ENCODE measurements at places on chromosomes 6 and 20. TPM values are rescaled to one million over a fixed set of nuclear protein-coding genes. Genes with fewer than 3 reads are reported as not detected.

The ZNF337 gene
- 51.7 TPM for polyA plus RNA-seq

The JAG1 gene
- 66.3 TPM for polyA plus RNA-seq

DNA sequence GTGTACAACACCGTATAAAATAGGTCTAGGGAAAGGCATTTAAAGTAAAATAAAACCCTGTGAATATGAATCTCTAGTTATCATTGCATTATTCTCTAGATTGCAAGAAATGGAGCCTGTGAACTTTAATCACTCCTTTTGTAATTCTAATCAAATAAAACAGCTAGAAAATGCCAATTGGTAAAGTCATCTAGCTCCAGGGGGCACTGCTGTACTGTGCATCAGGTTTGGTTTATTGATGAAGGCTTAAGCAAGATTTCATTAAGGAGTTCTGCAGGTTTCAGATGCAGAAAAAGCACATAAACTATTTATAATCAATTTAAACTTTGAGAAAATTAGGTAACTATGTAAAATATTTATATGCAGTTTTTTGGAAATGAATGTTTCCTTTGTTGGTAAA lies 645.0 kb downstream of the PHF3 start:
- no peaks in the 10 kb centered on the region for H3K36me3 ChIP-seq
- no peaks in the 10 kb centered on the region for H3K27me3 ChIP-seq
- no peaks in the 10 kb centered on the region for H3K4me1 ChIP-seq
- no peak overlapping the region for H3K4me3 ChIP-seq
- H3K27ac ChIP-seq = no peak overlapping the region

GRCh38 chr20:50194831-50195523 lies 4.3 kb downstream of the CEBPB start:
- no peaks in the 10 kb centered on the region for H3K27me3 ChIP-seq
- DNase-seq = no peak
- H3K4me1 ChIP-seq = peaks cover 52% of the 10 kb centered on the region
- peak overlapping the region; percentile 72 for H3K4me3 ChIP-seq
- peaks cover 37% of the 10 kb centered on the region for H3K36me3 ChIP-seq

DNA sequence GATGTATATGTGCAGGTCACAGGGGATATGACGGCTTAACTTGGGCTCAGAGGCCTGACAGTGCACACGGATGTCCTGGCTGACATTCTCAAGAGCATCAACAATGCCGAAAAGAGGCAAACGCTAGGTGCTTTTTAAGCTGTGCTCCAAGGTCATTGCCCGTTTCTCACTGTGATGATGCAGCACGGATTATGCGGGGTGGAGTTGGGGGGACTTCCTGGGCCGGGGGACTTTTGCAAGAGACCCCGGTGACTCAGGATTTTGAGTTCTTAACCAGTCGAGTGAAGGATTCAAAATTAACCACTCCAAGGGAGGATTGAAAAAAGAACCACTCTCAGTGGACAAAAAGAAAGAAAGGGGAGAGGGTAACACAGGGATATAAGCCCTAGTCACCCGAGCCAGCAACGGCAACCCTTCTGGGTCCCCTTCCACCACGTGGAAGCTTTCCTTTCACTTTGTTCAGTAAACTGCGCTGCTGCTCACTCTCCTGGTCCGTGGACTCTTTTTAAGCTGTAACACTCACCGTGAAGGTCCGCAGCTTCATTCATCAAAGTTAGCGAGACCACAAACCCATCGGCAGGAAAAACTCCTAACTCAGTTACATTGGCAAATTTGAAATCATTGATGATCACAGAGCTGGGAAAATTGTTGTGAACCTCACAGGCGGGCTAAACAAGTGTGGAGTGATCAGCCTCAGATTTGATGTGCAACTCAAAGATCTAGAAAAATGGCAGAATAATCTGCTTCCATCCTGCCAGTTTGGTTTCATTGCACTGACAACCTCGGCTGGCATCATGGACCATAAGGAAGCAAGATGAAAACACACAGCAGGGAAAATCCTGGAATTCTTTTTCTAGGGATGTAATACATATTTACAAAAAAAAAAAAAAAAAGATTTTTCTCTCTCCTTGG lies 199.3 kb downstream of the ARID1B start:
- no peaks in the 10 kb centered on the region for H3K36me3 ChIP-seq
- peak overlapping the region; percentile 14 for H3K4me3 ChIP-seq
- no peak for DNase-seq
- H3K27me3 ChIP-seq = no peaks in the 10 kb centered on the region
- no peak overlapping the region for H3K27ac ChIP-seq

DNA sequence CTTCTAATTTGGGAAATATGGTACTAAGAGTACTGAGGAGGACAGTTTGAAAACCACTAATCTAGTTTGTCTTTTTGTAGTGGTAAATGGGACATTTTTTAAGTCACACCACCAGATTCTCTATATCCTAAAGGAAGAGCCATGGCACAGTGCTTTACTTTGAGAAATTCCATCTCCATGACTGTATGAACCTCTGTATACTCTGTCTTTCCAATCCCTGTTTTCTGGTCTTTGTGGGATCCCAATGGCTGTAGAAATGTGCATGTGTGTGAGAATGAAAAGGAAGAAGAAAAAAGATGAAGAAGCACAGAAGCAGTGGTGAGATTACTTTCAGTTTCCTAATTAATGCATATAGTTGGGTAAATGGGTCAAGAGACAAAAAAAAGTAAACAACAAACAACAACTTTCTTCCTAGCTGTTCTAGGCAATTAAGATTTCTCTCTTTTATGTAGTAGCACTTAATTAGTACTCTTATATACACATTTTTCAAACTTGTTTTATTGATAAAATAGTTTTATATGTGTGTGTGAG lies 141.2 kb upstream of the HCRTR2 start:
- DNase-seq = no peak
- no peaks in the 10 kb centered on the region for H3K27me3 ChIP-seq
- no peak overlapping the region for H3K4me3 ChIP-seq
- H3K27ac ChIP-seq = no peak overlapping the region

DNA sequence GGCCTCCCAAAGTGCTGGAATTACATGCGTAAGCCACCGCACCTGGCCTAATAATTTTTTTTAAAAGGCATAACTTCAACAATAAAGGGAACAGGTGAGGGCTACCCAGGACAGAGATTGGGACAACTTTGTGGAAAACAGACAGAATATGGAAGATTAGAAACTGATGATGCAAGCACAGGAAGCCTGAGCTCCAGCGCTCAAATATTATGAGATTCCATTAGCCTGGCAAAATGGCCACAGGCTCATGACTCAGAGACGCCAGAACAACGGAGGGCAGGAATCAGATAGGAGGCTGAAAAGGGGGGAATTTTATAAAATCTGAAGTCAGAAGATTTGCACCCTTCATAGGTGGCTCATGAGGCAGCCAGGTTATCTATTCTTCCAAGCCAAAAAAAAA lies 103.1 kb upstream of the MRPS10 start:
- H3K4me1 ChIP-seq = peaks cover 29% of the 10 kb centered on the region
- no peak overlapping the region for H3K4me3 ChIP-seq
- no peak for DNase-seq
- no peaks in the 10 kb centered on the region for H3K36me3 ChIP-seq
- no peaks in the 10 kb centered on the region for H3K27me3 ChIP-seq

DNA sequence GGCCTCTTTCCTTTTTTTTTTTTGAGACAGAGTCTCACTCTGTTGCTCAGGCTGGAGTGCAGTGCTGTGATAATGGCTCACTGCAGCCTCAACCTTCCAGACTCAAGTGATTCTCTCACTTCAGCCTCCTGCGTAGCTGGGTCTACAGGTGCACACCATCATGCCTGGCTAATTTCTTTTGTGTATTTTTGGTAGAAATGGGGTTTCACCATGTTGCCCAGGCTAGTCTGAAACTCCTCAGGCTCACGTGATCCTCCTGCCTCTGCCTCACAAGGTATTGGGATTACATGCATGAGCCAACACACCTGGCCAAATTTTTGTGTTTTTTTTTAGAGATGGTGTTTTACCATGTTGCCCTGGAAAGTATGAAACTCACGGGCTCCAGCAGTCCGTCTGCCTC lies 29.3 kb downstream of the SRC start:
- DNase-seq = no peak
- H3K4me1 ChIP-seq = peaks cover 31% of the 10 kb centered on the region
- no peak overlapping the region for H3K27ac ChIP-seq
- H3K4me3 ChIP-seq = no peak overlapping the region
- H3K36me3 ChIP-seq = no peaks in the 10 kb centered on the region

DNA sequence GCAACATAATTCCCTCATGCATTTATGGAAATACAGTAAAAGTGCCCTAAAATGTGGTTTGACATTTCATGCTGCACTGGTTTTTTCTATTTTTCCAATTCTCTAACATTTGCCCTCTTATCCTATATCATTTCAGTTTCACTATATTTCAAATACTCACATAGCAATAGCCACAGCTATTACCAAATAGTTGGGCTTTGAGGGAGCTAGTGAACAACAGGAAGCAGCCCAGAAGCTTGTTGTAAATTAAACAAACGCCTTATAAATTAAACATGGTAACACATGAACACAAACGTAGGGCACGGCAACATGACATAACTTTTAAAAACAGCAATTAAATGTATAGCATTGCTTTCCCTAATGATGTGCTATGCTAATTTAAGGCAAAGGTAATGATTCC lies 469.0 kb downstream of the CDC5L start:
- no peaks in the 10 kb centered on the region for H3K4me1 ChIP-seq
- no peaks in the 10 kb centered on the region for H3K27me3 ChIP-seq
- no peak overlapping the region for H3K4me3 ChIP-seq
- DNase-seq = peak; percentile 23

All from left lung (tissue), 14 donors.